ENCODE measurements at places on chromosomes 6 and 20.

GRCh38 chr20:44745598-44746366, at the start of gene KCNK15:
Gene KCNK15, plus strand, starts transcription at chr20:44745865. Its CDS starts 46 bp downstream, at chr20:44745911.
- DNase-seq, result no peak

- no peak for DNase-seq
Measured at GRCh38 chr20:39638731-39639130, 676.6 kb downstream of the DHX35 start.

GRCh38 chr6:143451531-143451930, 926 bp downstream of the PEX3 start:
- no peak for DNase-seq

GRCh38 chr6:167839343-167839742, 12.6 kb downstream of the AFDN start:
- DNase-seq, result no peak

- DNase-seq, result no peak
Measured at GRCh38 chr6:36758516-36759147, 61.0 kb downstream of the RAB44 start.

GRCh38 chr6:159416891-159417560, 247.8 kb downstream of the FNDC1 start:
- DNase-seq, result no peak

GRCh38 chr20:25038591-25039015, 19.3 kb downstream of the ACSS1 start:
- no peak for DNase-seq

GRCh38 chr6:69106511-69106910, 471.4 kb downstream of the ADGRB3 start:
- DNase-seq, result no peak

GRCh38 chr6:134813146-134813545, 136.8 kb downstream of the ALDH8A1 start:
- DNase-seq, result no peak
